NCI-H526 (cell line): ENCODE measurements at places on chromosomes 6 and 20.

- DNase-seq, result no peak
Observed at GRCh38 chr20:14879839-14880238, 542.4 kb upstream of the FLRT3 start.

DNA sequence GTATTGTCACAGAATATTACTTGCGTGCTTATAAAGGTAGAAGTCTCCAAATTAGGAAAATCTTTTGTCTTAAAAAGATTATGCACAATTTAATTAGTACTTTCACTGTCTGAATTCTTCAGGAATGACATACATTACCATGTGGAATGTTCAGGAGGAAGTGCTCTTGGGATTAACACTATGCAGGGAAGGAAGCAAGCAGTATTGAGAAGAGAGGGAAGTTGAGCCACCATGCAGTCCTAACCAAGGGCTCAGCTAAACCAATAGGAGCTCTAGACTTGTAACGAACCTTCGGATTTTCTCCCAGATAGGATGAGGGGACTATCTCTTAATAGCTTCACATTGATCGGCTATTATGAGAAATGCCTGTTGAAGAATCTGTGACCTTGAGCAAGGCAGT, 918.4 kb upstream of the MANEA start:
- no peak for DNase-seq

- DNase-seq, result peak; percentile 80
Observed at GRCh38 chr6:69796073-69796641, 653 bp downstream of the LMBRD1 start.

DNA sequence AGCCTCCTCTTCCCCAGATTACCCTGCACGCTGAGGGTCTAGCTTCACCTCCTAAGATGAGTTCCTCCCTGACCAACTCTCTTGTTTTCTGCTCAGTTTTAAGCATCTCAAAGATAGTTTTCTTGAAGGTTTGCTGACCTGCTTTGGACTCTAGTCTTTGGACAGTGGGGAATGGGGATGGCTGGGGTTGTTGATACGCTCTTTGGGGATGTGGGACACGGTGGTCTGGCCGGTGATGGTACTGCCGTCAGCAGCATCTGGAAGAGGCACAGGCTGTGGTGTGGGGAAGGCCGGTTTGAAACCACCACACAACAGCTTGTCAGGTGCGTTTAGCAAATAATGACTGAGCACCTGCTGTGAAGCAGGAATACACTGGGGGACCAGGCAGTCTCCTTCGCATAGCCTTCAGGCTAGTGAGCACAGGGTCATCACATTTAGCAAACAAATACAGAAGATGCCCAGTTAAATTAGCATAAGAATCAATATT, 94.1 kb downstream of the TMEM242 start:
- DNase-seq, result peak; percentile 83

- DNase-seq, result no peak
Observed at GRCh38 chr6:82145926-82146452, 101.6 kb downstream of the IBTK start.

DNA sequence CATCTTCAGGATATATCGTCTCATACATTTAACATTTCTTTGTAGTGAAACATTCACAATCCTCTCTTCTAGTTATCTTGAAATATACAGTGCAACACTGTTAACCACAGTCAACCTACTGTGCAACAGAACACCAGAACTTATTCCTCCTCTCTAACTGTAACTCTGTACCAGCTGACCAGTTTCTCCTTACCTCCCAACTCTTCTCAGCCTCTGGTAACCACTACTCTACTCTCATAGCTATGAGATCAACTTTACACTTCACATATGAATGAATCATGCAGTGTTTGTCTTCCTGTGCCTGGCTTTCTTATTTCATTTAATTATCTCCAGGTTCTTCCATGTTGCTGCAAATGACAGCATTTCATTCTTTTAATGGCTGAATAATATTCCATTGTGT, 337.6 kb downstream of the BTBD9 start:
- no peak for DNase-seq

DNA sequence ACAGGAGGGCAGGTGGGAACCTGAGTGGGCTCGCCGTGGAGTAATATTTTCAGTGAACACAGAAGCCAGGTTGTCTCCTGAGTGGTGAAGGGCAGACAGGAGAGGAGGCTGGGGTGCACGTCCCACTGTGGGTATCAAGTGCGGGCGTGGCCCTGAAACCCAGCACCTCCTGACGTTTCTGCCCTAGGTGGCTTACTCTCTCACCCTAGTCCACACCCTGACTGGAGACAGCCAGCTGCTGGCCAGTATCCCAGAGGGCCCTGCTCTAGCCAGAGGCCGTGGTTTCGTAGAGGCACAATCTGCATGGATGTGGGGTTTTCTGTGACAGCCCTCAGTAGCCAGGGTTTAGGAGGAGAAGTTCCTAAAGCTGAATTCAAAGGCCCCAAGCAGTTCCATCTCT, 86.7 kb downstream of the TRERF1 start:
- DNase-seq, result no peak

- DNase-seq, result no peak
Observed at GRCh38 chr20:63215101-63216040, 560 bp downstream of the YTHDF1 start.
